ENCODE measurements at places on chromosomes 6 and 20. TPM values are rescaled to one million over a fixed set of nuclear protein-coding genes. Genes with fewer than 3 reads are reported as not detected.

The RNF39 gene
- total RNA-seq = not detected

The OPRL1 gene
- 1.0 TPM for total RNA-seq

The SGK1 gene
- total RNA-seq = 215 TPM

DNA sequence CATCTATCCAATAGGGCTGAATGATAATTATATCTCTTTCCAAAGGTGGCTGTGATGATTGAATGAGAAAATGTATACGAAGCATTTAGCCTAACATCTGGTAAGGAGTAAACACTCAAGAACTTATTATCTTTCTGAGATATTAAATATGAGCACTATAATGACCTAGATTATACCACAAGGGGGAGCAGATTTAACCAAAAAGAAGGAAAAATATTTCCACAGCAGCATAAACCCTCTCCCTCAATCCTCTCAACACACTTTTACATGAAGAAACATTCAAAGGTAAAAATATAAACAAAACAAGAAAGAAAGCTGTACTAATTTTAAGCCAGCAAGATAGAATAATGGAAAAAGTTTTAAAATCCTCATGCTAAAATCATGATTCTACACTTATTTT lies 68.4 kb downstream of the SHPRH start:
- no peak for DNase-seq

The DDX43 gene
- 0.89 TPM for total RNA-seq
